Left cardiac atrium (tissue), 4 donors: ENCODE measurements at places on chromosomes 4 and X. TPM values are rescaled to one million over a fixed set of nuclear protein-coding genes. Genes with fewer than 3 reads are reported as not detected.

The RENBP gene
- total RNA-seq = 14.8 TPM

The DGKK gene
- not detected for total RNA-seq

The GUCY1A1 gene
- 53.5 TPM for total RNA-seq

The ZNF157 gene
- total RNA-seq = not detected

The LAMP2 gene
- 69.3 TPM for total RNA-seq

The ZMAT1 gene
- total RNA-seq = 4.1 TPM

The CFP gene
- 3.9 TPM for total RNA-seq

The STBD1 gene
- total RNA-seq = 36.7 TPM

The CRLF2 gene
- total RNA-seq = not detected

The DKK2 gene
- 0.88 TPM for total RNA-seq

The VSIG4 gene
- total RNA-seq = 76.3 TPM

The ADH7 gene
- not detected for total RNA-seq

The LUZP4 gene
- total RNA-seq = not detected

The ADH1B gene
- total RNA-seq = 523 TPM

The CXCL13 gene
- total RNA-seq = not detected

The HSFX4 gene
- not detected for total RNA-seq

The GUCY1B1 gene
- 10.5 TPM for total RNA-seq
